ENCODE measurements at places on chromosomes 4 and X. TPM values are rescaled to one million over a fixed set of nuclear protein-coding genes. Genes with fewer than 3 reads are reported as not detected.
A peak's percentile ranks its signal among the peaks of the same experiment; 100 is the strongest.

GRCh38 chr4:125705681-125706080 lies 390.9 kb downstream of the FAT4 start:
- no peak for DNase-seq
- no peak overlapping the region for H3K27ac ChIP-seq

DNA sequence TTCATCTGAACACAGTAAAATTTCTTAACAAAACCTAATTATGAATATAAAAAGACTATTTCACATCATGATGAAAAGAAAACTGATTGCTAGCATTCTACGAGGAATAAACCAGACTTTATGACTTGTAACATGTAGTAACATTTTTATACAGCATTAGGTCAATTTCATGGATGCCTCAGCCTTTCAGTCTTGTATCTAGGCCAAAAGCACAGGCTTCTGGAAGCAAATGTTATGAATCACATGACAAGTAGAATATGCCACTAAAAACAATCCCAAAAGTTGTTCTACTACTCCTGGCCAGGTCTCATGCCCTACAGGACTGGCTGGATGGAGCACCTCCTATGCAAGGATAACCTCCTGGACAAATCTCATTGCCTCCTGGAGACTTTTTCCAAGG lies 101.2 kb downstream of the ARHGAP6 start:
- no peaks in the 10 kb centered on the region for H3K36me3 ChIP-seq
- DNase-seq = no peak
- H3K27ac ChIP-seq = no peak overlapping the region

- H3K27me3 ChIP-seq = no peaks in the 10 kb centered on the region
- no peak overlapping the region for H3K4me3 ChIP-seq
- no peak overlapping the region for H3K27ac ChIP-seq
- peaks cover 22% of the 10 kb centered on the region for H3K36me3 ChIP-seq
- peaks cover 80% of the 10 kb centered on the region for H3K4me1 ChIP-seq
- no peak for DNase-seq
Measured at GRCh38 chr4:184450045-184450444, 24.3 kb downstream of the IRF2 start.

- no peaks in the 10 kb centered on the region for H3K27me3 ChIP-seq
- H3K27ac ChIP-seq = peak within 1 kb of the TSS; percentile 69
- peak; percentile 62 for DNase-seq
- peaks cover 11% of the 10 kb centered on the region for H3K4me1 ChIP-seq
- H3K36me3 ChIP-seq = peaks cover 2% of the 10 kb centered on the region
Measured at GRCh38 chrX:153944140-153944799, at the start of gene RENBP. TSS of gene RENBP (minus strand) at chrX:153944643. CDS start at chrX:153944610, 33 bp downstream.

DNA sequence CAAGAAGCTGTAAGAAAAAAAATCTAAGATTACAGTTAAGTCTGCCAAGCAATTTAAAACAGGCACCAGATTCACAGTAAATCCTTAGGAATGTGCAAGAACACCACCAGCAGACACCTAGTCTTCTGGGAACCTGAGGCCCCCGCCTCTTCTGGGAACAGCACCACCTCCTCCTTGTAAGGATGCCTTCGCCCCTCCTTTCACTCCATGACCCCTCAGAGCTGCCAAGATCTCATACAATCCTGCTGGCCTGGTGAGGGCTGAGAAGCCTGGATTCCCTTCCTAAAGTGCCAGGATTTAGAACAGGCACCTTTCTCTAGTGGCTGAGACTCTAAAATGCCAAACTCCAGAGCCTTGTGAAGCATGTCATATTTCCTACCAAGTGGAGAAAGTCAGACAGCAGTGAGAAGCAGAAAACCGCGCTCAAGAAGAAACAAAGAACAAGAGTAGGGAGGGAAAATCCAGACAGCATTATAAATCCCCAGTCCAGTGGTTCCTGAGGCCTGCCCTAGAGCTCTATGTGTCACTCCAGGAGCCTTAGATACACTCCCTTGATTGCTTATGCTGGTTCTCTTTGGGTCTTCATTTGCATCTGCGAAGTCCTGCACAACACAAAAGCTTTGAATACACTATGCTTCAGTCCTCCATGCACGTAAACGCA lies 166.4 kb downstream of the TSPAN5 start:
- H3K27me3 ChIP-seq = no peaks in the 10 kb centered on the region
- H3K4me3 ChIP-seq = no peak overlapping the region
- peaks cover 35% of the 10 kb centered on the region for H3K4me1 ChIP-seq
- H3K27ac ChIP-seq = no peak overlapping the region

Gene TACR3
- not detected for total RNA-seq

Gene TBC1D8B
- total RNA-seq = 1.4 TPM

Gene GPRIN3
- total RNA-seq = 20.0 TPM

Gene ADH1B
- total RNA-seq = not detected

Gene NXF2
- not detected for total RNA-seq

Gene TCEAL5
- not detected for total RNA-seq

Gene SCML2
- 2.2 TPM for total RNA-seq
